ENCODE measurements at places on chromosomes 5 and 9.
A peak's percentile ranks its signal among the peaks of the same experiment; 100 is the strongest.

DNA sequence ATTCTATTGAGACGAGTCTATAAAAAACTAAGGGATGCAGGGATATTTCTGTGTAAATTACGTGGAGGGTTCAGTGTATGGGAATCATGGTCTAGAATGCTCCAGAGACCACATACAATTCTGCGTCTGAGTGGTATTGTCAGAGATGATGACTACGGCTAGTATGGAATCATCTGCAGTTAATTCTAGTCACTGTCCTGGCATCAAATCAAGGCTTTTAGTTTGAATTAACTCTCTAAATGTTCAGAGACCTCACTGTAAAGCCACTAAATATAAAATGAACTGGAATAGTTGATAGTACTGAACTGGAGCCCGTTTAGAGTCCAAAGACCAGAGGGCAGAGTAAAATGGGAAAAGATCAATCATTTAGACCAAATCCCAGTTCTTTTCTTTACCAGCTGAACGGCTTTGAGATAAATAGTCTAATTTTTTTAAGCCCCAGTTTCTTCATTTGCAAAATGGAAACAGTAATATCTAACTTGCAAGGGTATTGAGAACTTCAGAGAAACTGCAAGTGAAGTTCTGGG lies 599.8 kb downstream of the EBF1 start:
- no peaks in the 10 kb centered on the region for H3K27me3 ChIP-seq
- DNase-seq: no peak
- no peak overlapping the region for H3K4me3 ChIP-seq
- no peak overlapping the region for H3K27ac ChIP-seq

GRCh38 chr5:148734518-148734917 lies 80.2 kb upstream of the HTR4 start:
- peaks cover 10% of the 10 kb centered on the region for H3K4me1 ChIP-seq
- H3K4me3 ChIP-seq: no peak overlapping the region
- no peak for DNase-seq

GRCh38 chr9:130111786-130112537 lies 58.3 kb downstream of the GPR107 start:
- peaks cover 30% of the 10 kb centered on the region for H3K4me1 ChIP-seq
- no peak for DNase-seq
- H3K4me3 ChIP-seq: no peak overlapping the region
- peaks cover 35% of the 10 kb centered on the region for H3K36me3 ChIP-seq
- no peaks in the 10 kb centered on the region for H3K27me3 ChIP-seq
- peak overlapping the region; percentile 67 for H3K27ac ChIP-seq

DNA sequence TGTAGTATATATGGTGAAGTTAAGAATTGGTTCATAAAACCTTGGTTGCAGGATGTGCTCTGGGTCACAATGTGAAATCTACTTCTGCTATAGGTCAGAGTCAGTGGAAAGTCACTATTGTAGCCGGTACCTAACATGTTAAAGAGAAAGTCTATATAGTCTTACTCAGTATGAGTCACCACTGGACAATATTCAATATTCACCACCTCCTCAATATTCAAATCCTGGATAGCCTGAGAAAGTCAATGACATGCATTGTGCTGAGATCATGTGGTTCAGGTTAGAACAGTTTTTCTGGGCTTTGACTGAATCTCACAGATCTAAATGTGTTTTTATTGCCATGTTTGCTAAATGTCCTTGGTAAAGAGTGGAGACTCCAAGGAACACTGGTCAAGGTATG lies 108.8 kb downstream of the HMHB1 start:
- no peak overlapping the region for H3K4me3 ChIP-seq
- no peak overlapping the region for H3K27ac ChIP-seq
- peaks cover 10% of the 10 kb centered on the region for H3K4me1 ChIP-seq
- no peak for DNase-seq
- peaks cover 7% of the 10 kb centered on the region for H3K27me3 ChIP-seq
- H3K36me3 ChIP-seq: no peaks in the 10 kb centered on the region

DNA sequence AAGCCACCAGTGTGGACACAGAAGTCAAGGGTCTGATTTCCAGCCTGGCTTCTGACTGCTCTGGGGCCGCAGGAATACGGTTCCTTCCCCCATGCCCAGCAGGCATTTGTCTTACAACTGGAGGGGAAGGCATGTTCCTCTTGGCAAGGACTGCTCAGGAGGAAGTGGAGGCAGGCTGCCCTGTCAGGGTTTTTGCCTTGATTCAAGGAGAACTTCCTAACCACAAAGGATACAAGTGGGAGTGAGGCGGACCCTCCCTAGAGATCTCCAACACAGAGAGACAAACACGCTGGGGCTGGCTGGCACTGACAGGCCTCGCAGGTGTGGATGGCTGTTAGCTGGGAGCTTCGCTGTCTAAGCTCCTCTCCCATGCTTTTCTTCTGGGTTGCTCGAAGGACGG lies 19.1 kb downstream of the TGFBI start:
- no peaks in the 10 kb centered on the region for H3K36me3 ChIP-seq
- no peak overlapping the region for H3K4me3 ChIP-seq
- H3K27me3 ChIP-seq: peaks cover 2% of the 10 kb centered on the region
- H3K27ac ChIP-seq: no peak overlapping the region
- peaks cover 2% of the 10 kb centered on the region for H3K4me1 ChIP-seq

DNA sequence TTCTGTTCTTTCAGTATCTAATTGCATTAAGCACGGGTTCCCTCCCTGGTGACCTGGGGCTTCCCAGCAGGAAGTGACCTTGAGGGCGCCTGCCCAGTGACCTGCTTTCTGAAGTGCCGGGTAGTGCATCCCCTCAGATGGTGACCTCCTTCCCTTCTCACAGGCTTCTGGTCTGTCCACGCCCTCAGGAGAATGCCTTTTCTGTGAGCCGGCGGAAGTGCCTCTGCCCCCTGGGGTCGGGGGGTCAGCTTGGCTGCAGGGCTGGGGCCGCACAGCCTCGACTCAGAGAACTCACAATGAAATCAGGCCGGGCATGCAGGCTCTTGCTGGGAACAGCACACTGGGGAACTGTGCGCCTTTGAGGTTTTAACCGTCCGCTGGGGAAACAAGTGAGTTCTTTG lies 124.5 kb upstream of the PHYKPL start:
- H3K27me3 ChIP-seq: peaks cover 7% of the 10 kb centered on the region
- DNase-seq: no peak
- no peaks in the 10 kb centered on the region for H3K36me3 ChIP-seq
- no peak overlapping the region for H3K4me3 ChIP-seq
- no peak overlapping the region for H3K27ac ChIP-seq
- no peaks in the 10 kb centered on the region for H3K4me1 ChIP-seq

DNA sequence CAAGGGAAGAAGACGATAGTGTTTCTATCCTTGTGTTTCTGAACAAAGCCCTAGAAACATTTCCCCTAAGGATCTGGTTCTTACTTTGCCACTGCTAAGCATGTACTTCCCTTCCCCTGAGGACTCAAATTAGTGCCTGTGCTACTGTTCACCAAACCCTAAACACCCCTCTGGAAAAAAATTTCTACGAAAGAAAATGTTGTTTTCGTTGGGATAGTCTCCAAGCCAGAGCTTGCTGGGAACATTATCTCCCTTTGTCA lies 294.6 kb downstream of the BNC2 start:
- H3K36me3 ChIP-seq: no peaks in the 10 kb centered on the region
- no peak overlapping the region for H3K4me3 ChIP-seq
- H3K4me1 ChIP-seq: no peaks in the 10 kb centered on the region
- DNase-seq: no peak
- no peaks in the 10 kb centered on the region for H3K27me3 ChIP-seq
- H3K27ac ChIP-seq: no peak overlapping the region

DNA sequence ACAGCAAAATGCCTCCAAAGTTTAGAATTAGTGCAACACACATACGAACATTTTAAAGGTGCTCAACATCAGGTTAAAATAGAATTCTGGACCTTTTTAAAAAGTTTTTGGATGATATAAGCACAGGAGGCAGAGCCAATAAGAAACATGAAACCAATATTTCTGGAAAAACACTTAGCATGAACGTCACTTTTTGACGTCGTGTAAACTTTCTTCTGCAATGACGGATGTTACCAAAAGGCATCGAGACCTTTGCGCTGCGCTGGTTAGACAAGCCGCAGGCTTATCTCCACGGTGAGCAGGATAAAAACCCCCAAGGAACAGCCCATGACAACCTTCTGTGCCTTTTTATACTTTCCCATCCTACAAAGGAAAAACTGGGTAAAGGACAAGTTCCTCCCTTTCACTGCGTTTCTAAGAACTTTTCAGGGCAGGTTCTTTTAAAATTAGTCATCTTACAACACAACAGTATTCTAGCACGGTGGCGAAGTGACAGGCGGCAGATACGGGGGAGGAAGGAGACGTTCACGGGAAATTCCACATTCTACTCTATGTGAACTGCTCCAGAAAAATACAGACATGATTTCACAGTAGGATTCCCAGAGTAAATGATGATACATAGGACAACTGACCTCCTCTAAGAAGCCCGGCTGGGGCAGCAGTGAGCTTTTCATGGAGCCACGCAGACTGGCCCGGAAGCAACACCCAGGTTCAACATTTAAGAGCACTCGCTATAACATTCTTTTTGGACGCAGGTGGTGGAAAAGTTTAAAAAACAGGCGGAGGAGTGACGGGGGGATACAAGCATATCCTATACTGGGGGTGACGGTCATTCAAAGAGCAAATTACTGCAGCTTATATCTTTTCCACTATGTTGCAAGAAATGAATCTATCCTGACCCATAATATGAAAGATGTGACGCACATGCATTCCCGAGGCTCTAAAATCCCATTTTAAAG lies 52.4 kb downstream of the USP20 start:
- H3K27ac ChIP-seq: peak overlapping the region; percentile 99
- H3K27me3 ChIP-seq: no peaks in the 10 kb centered on the region
- peaks cover 66% of the 10 kb centered on the region for H3K4me1 ChIP-seq
- peak; percentile 69 for DNase-seq

GRCh38 chr9:99824378-99825171 lies 2.9 kb downstream of the NR4A3 start:
- H3K36me3 ChIP-seq: peaks cover 71% of the 10 kb centered on the region
- DNase-seq: peak; percentile 65
- peaks cover 6% of the 10 kb centered on the region for H3K27me3 ChIP-seq
